ENCODE measurements at places on chromosomes 1 and 21. TPM values are rescaled to one million over a fixed set of nuclear protein-coding genes. Genes with fewer than 3 reads are reported as not detected.
A peak's percentile ranks its signal among the peaks of the same experiment; 100 is the strongest.

LAMC2 gene
- total RNA-seq, result 0.22 TPM

GJA8 gene
- total RNA-seq, result not detected

CELA2B gene
- not detected for total RNA-seq

AMY1C gene
- not detected for total RNA-seq

CENPF gene
- total RNA-seq, result 51.7 TPM

SMG5 gene
- total RNA-seq, result 95.6 TPM

DSCAM gene
- not detected for total RNA-seq

OR2L3 gene
- not detected for total RNA-seq

NTMT2 gene
- total RNA-seq, result not detected

DNA sequence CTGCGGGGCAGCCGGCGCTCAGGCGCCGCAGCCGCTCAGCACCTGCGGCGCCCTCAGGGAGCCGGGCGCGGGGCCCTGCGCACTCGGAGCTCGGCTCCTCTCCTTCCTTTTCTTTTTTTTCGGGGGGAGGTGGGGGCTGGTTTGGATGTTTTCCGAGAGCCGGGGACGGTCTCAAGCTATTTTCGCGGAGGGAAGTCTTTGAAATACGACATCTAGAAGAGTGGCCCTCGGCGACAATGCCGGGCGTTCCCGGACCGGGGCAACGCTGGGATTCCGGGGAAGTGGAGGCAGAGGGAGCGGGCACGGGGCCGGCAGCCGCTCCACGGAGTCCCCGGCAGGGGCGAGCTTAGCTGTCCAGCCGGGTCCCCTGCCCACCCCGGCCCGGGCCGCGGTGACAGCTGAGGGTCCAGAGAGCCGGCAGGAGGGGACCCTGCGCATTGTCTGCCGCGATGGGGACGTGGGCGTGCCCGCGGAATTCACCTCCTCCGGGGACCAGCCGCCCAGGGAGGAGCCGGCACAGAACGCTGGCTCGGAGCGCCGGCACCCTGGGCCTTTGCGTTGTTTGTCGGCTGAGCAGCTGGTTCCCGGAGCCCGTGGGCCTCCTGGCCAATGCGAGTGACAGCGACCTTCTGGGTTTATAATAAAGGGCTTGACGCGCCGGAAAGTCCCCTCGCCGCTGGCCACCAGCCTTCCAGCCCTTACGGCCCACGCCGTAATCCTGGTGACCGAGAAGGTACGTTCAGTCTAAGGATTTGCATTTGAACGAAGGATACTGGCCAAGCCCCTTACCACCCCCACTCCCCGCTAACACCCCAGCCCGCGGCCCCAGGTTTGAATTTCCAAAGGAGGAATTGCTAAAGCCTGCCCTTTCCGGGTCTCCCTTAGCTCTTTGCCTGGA lies 582 bp downstream of the SLC37A1 start:
- H3K27me3 ChIP-seq, result peaks cover 9% of the 10 kb centered on the region
- peak overlapping the region; percentile 87 for H3K4me3 ChIP-seq
- peaks cover 17% of the 10 kb centered on the region for H3K4me1 ChIP-seq
- peak; percentile 55 for DNase-seq
- H3K36me3 ChIP-seq, result peaks cover 30% of the 10 kb centered on the region
- H3K27ac ChIP-seq, result peak overlapping the region; percentile 68

GRCh38 chr1:115761601-115762302 lies 6.8 kb downstream of the CASQ2 start:
- H3K36me3 ChIP-seq, result no peaks in the 10 kb centered on the region
- no peaks in the 10 kb centered on the region for H3K4me1 ChIP-seq
- no peak overlapping the region for H3K4me3 ChIP-seq
- H3K27ac ChIP-seq, result no peak overlapping the region

GRCh38 chr1:29975036-29975694 lies 738.8 kb downstream of the PTPRU start:
- H3K27ac ChIP-seq, result no peak overlapping the region
- no peak overlapping the region for H3K4me3 ChIP-seq
- no peaks in the 10 kb centered on the region for H3K27me3 ChIP-seq
- no peaks in the 10 kb centered on the region for H3K36me3 ChIP-seq
- peaks cover 10% of the 10 kb centered on the region for H3K4me1 ChIP-seq
- DNase-seq, result no peak

GRCh38 chr1:111085676-111086075 lies 54.2 kb downstream of the DRAM2 start:
- no peaks in the 10 kb centered on the region for H3K4me1 ChIP-seq
- no peak for DNase-seq
- H3K4me3 ChIP-seq, result no peak overlapping the region
- H3K36me3 ChIP-seq, result no peaks in the 10 kb centered on the region
- H3K27me3 ChIP-seq, result peaks cover 19% of the 10 kb centered on the region

DNA sequence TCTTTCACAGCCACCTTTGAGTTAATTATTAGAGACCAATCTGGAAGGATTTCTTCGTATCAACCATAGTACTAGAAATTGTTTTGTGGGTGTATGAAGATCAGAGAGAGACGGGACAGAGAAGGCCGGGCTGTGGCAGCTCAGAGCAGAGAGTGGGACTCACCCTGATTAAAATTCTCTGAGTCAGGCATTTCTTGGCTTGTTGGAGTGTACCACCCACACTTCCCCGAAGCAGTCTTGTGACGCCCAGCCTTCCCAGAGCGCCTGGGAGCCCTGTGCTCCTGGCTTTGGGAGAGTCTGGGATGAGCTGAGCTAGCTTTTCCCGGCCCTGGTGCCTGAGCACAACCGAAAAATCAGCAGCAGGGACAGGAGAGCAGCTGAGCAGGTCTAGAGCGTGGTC lies 19.4 kb downstream of the PLEKHM2 start:
- no peaks in the 10 kb centered on the region for H3K27me3 ChIP-seq
- no peak overlapping the region for H3K27ac ChIP-seq
- no peak for DNase-seq
- peaks cover 20% of the 10 kb centered on the region for H3K4me1 ChIP-seq
- H3K36me3 ChIP-seq, result peaks cover 20% of the 10 kb centered on the region
- no peak overlapping the region for H3K4me3 ChIP-seq

- H3K27ac ChIP-seq, result no peak overlapping the region
- peaks cover 11% of the 10 kb centered on the region for H3K27me3 ChIP-seq
- no peak for DNase-seq
These were observed 64.6 kb upstream of the BCAR3 start for GRCh38 chr1:93746021-93746812.

DNA sequence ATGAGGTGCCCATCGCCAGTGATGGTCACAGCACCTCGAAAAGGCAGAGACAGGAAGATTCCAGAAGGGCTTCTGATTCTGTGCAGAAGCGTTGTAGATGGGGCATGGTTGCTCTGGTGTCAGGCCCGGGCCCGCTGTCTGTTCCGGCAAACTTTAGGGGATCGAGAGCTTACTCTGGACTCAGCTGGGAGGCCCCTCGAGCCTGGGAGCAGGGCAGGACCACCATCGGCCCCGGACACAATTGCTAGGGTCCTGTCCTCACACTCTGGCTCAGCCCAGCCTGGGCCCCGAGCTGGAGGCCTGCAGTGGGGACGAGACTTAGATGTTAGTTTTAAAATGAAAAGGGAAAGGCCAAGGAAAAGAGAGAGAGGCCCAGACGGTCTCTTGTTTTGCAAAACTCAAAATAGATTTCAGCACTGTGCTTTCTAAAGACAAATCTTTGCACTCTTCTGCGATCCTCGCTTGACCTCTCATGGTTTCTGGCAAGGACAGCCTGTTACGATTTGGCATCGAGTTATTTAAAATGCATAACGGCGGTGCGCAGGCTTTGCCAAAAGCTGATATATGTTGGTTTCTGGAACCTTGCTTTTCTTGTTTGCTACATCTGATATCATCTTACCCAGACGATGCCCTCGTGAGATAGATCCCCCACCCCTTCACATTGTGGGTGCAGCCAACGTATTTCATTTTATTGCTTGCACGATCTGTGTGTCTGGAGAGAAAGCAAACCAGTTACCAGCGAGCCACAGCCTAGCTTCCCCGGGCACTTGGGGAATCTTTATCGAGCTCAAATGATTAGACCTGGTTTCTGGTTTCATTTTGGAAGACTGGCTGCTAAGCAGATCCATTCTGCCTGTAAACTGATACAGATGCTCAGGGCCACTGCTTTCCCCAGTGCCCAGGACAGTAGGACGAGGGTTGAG lies 58.0 kb downstream of the PRDM16 start:
- H3K36me3 ChIP-seq, result no peaks in the 10 kb centered on the region
- H3K27ac ChIP-seq, result no peak overlapping the region
- H3K27me3 ChIP-seq, result no peaks in the 10 kb centered on the region
- H3K4me1 ChIP-seq, result no peaks in the 10 kb centered on the region
- DNase-seq, result no peak

GRCh38 chr21:36545776-36546511 lies 66.0 kb upstream of the CLDN14 start:
- peaks cover 13% of the 10 kb centered on the region for H3K27me3 ChIP-seq
- H3K36me3 ChIP-seq, result no peaks in the 10 kb centered on the region
- DNase-seq, result no peak
- H3K4me1 ChIP-seq, result no peaks in the 10 kb centered on the region
- no peak overlapping the region for H3K27ac ChIP-seq

GRCh38 chr1:183896466-183897048 lies 91.6 kb downstream of the RGL1 start:
- peaks cover 9% of the 10 kb centered on the region for H3K36me3 ChIP-seq
- H3K27me3 ChIP-seq, result no peaks in the 10 kb centered on the region
- no peak overlapping the region for H3K4me3 ChIP-seq
- H3K4me1 ChIP-seq, result peaks cover 9% of the 10 kb centered on the region

- peaks cover 1% of the 10 kb centered on the region for H3K36me3 ChIP-seq
- no peak overlapping the region for H3K4me3 ChIP-seq
- no peak overlapping the region for H3K27ac ChIP-seq
- peaks cover 19% of the 10 kb centered on the region for H3K4me1 ChIP-seq
- H3K27me3 ChIP-seq, result peaks cover 2% of the 10 kb centered on the region
These were observed 69.3 kb upstream of the PRDX6 start for GRCh38 chr1:173407846-173408245.

DNA sequence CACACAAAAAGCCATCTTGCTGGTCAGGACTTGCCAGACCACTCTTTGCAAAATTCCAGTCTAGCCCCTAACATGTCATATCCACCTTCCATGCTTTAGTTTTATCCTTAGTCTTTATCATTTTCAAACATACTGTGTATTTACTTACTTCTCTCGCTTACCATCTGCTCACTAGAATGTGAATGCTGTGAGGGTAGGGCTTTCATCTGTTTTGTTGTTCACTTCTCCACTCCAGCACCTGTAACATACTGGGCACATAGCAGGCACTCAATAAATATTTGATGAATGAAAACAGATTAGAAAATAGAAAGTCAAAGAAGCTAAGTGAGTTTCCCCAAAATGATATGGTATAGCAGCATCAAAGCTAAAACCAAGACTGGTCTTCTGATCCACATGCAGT lies 79.9 kb downstream of the OLFML2B start:
- peaks cover 16% of the 10 kb centered on the region for H3K36me3 ChIP-seq
- no peak overlapping the region for H3K4me3 ChIP-seq
- H3K27ac ChIP-seq, result no peak overlapping the region
- DNase-seq, result no peak

GRCh38 chr1:45557422-45557944 lies 6.9 kb downstream of the AKR1A1 start:
- peaks cover 26% of the 10 kb centered on the region for H3K4me1 ChIP-seq
- peak overlapping the region; percentile 71 for H3K27ac ChIP-seq
- H3K27me3 ChIP-seq, result no peaks in the 10 kb centered on the region
- H3K4me3 ChIP-seq, result no peak overlapping the region

DNA sequence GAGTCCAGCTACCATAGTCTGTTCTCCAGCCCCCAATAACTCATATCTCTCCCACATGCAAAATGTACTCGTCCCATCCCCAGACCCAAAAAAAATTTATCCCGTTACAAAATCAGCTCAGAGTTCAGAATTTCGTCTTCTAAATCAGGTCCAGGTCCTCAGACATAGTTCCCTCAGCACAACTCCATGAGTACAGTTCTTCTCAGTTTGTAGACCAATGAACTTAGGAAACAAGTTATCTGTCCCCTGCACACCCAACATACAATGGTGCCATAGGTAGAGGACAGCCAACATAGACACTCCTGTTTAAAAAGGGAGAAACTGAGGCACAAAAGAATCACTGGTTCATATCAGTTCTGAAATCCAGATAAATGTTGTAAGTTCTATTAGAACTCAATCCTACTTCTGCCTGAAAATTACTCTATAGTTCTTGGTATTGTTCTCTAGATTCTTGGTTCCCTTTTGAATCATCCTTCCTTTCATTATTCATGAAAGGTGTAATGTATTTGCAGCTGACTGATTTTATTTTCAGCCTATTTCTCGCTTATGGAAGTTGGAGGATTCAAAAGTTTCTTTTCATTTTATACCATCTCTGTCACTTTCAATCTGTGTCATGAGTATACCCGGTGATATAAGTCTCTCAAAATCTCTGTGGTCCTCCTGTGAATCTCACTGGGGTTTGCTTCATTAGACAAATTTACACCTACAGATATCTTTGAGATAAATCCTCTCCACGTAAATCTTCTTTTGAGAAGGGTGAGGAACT lies 75.8 kb upstream of the TSPAN2 start:
- peaks cover 4% of the 10 kb centered on the region for H3K27me3 ChIP-seq
- no peaks in the 10 kb centered on the region for H3K4me1 ChIP-seq
- H3K27ac ChIP-seq, result no peak overlapping the region
- no peaks in the 10 kb centered on the region for H3K36me3 ChIP-seq

DNA sequence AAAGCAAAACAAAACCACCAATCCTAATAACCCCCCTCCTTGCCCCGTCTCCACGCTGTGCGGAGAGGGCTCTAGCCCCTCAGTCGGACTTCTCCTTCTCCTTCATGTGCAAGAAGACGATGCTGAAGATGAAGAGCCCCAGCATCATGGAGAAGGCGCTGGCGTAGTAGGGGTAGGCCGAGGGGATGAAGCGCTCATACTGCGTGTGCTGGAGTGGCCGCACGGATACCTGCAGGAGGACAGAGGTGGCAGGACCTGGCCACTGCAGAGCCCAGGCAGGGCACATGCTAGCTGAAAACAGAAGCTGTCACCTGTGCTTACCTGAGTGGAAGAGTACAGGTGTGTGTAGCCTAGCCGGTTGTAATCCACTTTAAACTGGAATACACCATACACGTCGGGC lies 8.9 kb downstream of the DDOST start:
- H3K27me3 ChIP-seq, result no peaks in the 10 kb centered on the region
- H3K36me3 ChIP-seq, result peaks cover 50% of the 10 kb centered on the region
- peaks cover 10% of the 10 kb centered on the region for H3K4me1 ChIP-seq
- H3K4me3 ChIP-seq, result no peak overlapping the region
- DNase-seq, result no peak

GRCh38 chr21:17491716-17492414 lies 21.0 kb upstream of the CXADR start:
- peaks cover 10% of the 10 kb centered on the region for H3K27me3 ChIP-seq
- peaks cover 33% of the 10 kb centered on the region for H3K4me1 ChIP-seq
- H3K36me3 ChIP-seq, result no peaks in the 10 kb centered on the region
- no peak overlapping the region for H3K4me3 ChIP-seq
- DNase-seq, result no peak

All from activated T-helper 1 cell treated with anti-CD3 and anti-CD28 coated beads, Interleukin-12 subunit alpha, Interleukin-12 subunit beta, Interleukin-2, Interleukin-4 antibody, amounts not matched to agents 30 ng/mL and 10 ng/mL and 1 ng/mL, durations not matched to agents 14 hours and 24 hours and 36 hours (primary cell).